ENCODE measurements at places on chromosomes 11 and 22.

- no peak for DNase-seq
Observed at GRCh38 chr11:64759722-64760719, at the start of gene PYGM. Gene PYGM, minus strand, starts transcription at chr11:64759974. Its CDS starts 76 bp downstream, at chr11:64759898.

DNA sequence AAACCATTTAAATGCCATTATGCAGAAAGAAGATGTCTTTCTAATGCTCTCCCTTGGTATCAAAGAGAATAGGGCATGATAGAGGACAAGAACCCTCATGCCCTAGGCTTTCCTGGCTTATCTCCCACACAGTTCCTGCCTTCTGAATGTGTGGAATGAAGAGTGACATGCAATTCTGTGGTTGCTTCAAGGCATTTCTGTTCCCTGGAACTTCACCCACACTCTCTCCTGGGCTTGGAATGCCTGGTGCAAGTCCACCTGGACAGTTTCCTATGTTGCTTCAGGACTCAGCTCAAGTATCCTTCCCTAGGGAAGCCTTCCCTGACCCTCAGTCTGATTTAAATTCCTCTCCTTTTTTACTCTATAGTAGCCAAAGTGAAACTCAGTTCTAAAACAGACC is 53.8 kb upstream of the DRD2 start:
- DNase-seq = no peak

DNA sequence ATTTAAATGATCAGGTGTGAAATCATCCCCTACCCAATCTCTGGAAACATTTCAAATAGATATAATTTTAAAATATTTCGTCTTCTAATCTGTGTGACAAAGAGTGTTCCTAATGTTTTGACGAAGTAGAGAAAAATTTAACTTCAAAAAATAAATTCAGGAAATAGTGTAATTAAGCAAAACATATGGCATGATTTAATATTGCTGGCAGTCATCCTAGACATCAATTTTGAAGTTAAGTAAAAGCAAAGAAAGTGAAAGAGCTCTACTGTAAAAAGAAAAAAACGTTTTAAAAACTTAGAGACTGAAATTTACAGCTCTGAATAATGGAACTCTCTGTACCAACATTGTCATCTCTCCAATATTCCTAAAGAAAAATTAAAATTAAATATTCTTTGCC is 1062.3 kb downstream of the LRRC4C start:
- no peak for DNase-seq

DNA sequence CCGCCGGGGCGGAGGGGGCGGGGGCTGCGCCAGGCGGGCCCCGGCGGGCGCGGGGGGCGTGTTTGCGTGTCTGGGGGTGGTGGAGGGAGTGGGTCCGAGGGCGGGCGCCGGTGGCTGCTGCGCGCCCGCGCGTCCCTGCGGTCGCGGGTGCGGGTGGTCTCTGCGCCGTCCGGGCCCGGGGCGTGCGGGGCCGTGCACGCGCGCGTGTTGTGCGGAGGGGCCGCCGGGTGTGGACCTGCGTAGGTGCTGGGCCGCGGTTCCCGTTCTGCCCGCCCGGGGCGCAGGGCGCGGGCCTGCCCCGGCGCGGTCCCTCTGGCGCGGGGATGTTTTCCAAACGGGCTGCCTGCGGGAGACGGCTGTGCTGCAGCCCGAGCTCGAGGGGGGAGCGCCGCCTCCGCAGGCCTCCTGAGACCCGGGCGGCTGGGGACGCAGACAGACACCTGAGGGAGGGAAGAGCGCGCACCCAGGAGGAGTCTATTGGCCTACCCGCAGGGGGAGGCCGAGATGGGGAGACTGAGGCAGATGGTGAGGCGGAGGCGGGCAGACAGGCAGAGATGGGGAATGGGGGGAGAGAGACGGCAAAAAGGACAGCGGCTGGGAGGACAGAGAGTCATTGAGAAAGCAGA is 442 bp downstream of the PELI3 start:
- DNase-seq = no peak

GRCh38 chr11:75077316-75077715 is 19.4 kb downstream of the OR2AT4 start:
- no peak for DNase-seq

DNA sequence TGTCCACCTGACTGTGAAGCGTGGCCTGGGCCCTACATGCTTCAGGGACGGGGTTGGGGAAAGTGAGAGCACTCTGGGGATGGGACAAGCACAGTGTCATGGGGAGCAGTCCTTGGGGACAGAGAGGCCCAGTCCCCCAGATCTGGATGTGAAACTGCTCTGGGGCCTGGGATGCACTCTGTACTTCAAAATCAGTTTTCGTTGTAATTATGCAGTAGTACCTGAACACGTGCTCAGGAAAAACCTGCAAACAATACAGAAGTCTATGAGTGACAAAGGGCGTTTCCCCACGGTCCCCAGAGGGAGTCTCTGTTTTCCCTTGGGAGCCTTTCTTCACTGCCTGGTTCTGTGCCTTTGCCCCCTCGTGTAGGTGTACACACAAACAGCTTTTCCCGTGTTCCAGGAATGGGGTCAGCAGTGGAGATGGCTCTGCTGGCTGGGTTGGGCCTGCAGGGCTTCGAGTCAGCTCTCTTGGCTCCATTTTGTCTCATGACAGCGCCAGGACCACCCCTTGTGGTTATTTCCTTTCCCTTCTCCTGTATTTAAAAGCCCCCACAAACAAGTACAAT is 5.2 kb upstream of the TNFRSF13C start:
- DNase-seq = no peak

DNA sequence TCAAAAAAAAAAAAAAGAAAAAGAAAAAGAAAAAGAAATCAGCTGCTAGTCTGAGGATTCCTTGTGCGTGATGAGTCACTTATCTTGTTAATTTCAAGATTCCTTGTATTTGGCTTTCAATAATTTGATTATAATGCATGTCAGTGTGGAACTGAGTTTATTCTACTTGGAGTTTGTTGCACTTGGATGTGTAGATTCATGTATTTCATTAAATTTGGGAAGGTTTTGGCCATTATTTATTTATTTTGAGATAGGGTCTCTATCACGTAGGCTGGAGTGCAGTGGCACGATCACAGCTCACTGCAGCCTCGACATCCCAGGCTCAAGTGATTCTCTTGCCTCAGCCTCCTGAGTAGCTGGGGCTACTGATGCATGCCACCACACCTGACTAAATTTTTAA is 14.8 kb downstream of the WBP2NL start:
- DNase-seq = no peak

DNA sequence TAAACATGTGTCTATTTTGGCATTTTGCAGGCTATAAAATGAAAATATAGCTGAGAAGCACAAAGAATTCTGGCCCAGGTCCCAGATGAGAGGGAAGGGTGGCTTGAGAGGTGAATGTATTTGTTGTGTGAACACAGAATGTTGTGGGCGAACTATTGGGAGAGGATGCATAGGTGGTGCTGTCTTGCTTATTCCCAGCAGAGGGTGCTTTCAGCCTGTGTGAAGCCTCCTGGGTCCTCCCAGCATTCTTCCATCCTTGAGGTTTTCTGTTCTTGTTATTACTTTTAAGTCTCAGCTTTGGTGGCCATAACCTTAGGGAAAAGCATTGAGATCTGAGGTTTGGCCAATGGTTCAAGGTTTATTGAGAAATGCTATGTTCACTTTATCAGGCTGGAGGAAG is 108.7 kb upstream of the SNX19 start:
- no peak for DNase-seq

GRCh38 chr11:71999798-72000197 is 1.1 kb downstream of the IL18BP start:
- DNase-seq = no peak

- DNase-seq = no peak
Observed at GRCh38 chr11:94717667-94718066, 50.5 kb upstream of the AMOTL1 start.

DNA sequence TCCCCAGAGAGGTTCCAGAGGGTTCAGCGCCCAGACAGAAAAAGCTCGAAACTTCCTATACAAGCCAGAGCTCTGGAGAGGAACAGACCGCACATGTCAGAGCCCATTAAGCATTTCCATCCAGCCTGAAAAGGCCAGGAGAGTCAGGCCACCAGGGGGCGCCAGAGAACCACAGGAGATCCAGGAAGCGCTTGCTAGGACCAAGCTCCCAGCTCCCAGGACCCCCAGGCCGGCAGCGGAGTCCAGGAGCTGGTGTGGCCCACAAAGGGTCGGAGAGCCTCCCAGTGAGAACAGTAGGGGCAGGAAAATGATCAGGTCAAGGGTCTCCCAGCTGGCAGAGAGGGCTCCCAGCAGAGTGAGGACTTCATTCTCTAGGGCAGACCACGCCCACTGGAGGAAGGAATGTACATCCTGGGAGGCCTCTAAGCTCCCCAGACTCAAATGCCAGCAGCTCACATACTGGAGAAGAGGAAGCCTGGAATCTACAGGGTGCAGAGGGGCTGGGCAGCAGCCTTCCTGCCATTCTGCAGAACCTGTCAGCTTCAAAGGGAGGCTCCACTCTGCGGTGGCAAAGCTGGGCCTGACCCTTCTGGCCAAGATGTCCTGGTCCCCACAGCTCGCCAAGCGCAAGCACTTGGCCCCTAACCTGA is 2.1 kb upstream of the MEI1 start:
- DNase-seq = peak; percentile 76

DNA sequence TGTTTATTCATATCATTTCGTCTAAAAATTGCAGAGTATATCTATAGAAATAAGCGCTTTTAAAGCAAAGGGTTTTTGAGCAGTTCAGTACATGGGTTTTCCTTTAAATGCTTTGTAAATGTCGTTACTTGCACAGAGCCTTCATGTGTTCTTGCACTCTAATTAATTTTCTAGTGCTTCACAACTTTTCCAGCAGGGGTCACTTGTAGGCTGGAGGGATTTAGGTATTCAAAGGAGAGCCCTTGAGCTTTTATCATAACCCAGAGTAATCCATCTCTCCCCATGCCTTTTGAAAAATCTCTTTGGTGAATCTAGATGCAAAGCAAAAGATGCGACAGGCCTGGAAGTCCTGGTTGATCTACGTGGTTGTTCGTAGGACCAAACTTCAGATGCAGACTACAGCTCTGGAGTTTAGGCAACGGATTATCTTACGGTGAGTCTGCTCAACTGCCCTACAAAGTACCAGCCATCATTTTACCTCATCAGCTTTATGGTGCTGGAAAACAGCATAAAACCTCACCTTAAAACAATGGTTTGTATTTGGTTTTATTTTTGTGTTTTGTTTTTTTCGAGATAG is 60.4 kb downstream of the SFI1 start:
- DNase-seq = peak; percentile 2

DNA sequence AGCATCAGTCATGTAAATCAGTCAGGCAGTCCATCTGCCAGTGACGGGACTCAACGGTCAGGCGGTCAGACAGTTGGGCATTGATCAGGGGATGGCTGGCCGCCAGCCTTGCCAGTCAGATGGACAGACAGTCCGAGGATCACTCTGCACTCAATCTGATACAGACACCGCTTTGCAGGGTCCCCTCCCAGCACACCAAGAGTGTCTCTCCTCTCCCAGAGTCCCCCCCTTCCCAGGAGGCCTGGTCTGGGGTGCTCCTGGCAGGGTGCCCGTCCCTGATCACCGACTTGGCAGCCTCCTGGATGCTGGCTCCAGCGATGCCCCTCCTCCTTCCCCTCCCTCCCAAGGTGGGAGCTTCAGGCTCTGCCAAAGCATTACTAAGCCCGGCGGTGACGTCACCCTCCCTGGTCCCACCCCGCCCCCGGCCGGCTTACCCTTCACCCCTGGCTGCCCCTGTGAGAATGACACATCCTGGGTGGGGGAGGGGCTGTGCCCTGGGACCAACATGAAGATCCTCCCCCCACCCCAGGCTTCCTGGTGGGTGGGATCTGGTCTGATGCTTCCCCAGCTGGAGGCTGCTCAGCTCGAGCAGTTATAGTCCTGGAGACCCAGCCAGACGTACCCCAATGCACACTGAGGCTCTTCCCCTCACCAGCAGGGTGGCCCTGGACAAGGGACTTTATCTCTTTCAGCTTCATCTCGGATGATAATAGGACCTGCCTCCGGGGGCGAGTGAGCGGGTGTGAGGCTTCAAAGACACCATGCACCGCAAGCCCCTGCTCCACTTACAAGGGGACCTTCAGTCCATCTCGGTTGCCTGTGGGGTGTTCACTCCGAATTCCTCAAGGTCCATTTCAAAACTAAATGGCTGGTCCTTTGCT is 69.2 kb downstream of the CD82 start:
- no peak for DNase-seq

DNA sequence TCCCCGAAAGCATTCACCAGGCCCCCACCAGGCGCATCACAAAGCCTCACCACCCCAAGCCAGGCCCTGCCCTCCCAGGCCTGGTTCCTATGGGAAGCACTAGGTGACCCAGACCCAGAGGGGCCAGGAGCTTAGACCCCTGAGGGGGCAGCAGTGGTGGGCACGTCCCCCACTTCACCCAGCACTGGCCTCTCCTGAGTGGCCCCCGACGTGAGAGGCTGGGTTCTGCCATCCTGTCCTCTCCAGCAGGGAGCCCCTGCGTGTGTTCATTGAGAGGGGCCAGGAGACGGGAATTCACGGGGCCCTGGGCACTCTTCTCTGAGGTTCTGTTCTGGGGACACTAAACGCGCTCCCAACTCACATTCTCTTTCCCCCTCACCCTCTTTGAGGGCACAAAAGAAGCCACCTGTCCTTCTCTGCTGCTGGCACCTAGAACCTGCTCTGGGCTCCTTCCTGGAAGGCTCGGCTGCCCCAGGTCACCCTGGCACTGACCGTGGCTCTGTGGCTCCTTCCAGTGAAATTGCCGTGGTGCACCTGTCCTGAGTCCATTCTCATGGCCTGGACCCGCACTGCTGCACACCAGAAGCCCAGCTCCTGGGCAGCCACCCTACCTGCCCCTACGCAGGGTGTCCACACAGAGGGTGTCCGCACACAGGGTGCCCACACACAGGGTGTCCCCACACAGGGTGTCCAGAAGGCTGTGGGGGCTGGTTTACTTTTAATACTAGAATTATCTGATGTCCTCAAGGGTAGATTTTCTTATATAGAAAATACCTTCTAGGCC is 12.2 kb downstream of the PTDSS2 start:
- no peak for DNase-seq

Measured in GF-D8 (cell line).